ENCODE measurements at places on chromosomes 6 and 20.

DNA sequence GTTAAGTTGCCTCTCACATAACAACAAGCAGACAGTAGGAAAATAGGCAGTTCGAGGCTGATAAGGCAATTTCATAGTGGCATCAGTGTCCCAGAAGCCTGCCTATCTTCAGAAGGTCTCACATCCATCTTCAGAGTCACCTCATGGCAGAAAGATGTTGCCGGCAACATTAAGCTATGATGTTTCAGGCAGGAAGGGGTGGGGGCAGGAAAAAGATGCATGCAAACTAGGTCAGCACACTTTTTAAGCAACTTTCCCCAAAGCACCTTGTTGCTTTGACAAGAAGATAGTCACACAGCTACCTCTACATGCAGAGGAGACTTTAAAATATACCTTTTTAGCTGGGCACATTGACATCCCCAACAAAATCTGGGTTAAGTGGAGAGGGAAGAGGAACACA lies 43.2 kb upstream of the SMIM8 start:
- no peak for DNase-seq

GRCh38 chr6:129523816-129524215 lies 186.2 kb downstream of the ARHGAP18 start:
- DNase-seq, result no peak

- no peak for DNase-seq
Measured at GRCh38 chr6:126056355-126057004, 70.1 kb downstream of the TRMT11 start.

- DNase-seq, result no peak
Measured at GRCh38 chr6:52537001-52537753, 39.7 kb downstream of the TRAM2 start.

DNA sequence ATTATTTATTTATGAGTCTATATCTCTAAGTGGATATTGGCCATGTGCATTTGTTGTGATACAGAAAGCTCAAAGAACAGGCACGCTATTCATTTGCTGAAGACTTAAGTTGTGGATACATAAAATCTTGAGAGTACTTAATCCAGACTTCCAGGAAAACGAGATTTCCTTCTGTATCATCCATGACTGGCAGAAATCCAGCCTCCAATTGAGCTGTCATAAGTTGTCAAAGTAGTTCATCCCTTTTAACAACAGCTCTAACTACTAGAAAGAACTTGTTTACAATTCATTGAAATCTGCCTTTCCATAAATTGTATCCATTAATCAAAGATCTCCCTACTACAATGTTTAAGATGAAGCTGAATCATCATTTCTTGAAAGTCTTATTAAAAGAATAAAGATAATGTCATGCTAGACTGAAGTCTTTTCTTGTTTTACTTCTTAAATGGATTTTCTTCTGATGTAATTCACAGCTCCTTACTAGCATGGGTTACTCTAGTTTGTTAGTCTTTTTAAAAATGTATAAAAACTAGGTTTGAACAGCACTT lies 447.3 kb upstream of the CITED2 start:
- DNase-seq, result no peak

GRCh38 chr20:2358006-2358405 lies 22.7 kb upstream of the TGM6 start:
- no peak for DNase-seq

- DNase-seq, result peak; percentile 15
Measured at GRCh38 chr20:13546497-13547131, 92.1 kb downstream of the TASP1 start.

DNA sequence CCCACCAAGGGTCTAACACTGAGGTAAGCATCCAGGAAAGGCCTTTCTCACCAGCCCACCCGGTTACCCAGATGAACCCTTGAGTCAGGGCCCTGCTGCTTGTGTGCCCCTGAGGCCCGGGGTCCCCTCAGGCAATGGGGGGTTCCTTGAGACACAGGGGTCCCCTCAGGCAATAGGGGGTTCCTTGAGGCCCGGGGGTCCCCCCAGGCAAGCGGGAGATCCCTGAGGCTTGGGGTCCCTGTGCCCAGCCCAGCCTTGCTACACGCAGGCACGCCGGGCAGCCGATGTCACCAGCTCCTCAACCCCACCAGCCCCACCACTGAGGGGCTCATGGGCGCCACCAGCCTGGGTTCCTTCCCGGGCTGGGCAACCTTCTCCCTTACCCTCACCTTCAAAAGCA lies 247.2 kb downstream of the TTLL2 start:
- no peak for DNase-seq

GRCh38 chr6:33758815-33759216 lies 12.1 kb upstream of the IP6K3 start:
- DNase-seq, result no peak

DNA sequence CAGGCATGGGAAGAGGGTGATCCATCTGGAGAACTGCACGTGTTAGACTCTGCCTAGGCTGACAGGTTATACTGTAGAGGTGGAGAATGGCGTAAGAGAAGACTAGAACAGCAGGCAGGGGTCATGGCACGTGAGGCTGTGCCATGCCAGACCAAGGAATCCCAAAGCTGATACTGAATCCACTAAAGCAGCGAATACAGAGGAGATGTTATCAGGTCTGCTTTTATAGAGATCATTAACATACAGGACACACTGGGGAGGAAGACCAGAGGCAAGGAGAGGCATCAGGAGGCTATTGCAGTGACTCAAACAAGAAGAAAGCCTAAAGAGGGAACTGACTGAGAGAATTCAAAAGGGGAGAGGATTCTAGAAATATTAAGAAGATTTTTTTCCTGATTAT lies 12.9 kb downstream of the PHACTR1 start:
- no peak for DNase-seq

GRCh38 chr20:33401184-33401920 lies at the start of gene CDK5RAP1:
CDK5RAP1 (minus strand) TSS chr20:33401519; CDS start chr20:33397064, 4,455 bp downstream.
- peak; percentile 49 for DNase-seq

DNA sequence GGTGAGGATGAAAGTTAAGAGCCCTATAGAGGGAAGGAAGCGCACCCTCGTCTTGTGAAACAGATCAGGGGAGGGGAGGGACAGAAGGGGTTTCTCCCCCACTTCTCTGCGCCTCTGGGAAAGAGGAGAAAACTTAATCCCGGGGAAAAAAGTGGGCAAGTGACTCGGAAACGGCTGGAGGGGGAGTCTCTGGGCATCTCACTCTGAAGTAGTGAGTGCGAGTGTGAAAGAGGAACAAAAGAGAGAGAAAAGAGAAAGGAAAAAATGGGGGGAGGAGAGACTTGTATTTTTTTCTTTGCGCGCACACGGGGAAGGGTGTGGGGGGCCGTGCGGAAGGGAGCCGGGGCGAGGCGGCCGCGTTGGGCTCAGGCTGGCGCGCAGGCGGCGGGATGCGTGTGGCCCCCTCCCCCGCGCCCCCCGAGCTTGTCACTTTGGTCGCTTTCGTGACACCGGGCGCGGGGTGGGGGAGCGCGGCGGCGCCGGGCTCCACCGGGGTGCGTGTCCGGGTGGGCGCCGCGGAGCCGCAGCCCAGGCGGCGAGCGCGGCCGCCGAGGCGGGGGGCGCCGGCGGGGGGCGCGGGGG lies 454 bp downstream of the L3MBTL3 start:
- no peak for DNase-seq

GRCh38 chr6:45483501-45483900 lies 105.8 kb upstream of the SUPT3H start:
- no peak for DNase-seq

DNA sequence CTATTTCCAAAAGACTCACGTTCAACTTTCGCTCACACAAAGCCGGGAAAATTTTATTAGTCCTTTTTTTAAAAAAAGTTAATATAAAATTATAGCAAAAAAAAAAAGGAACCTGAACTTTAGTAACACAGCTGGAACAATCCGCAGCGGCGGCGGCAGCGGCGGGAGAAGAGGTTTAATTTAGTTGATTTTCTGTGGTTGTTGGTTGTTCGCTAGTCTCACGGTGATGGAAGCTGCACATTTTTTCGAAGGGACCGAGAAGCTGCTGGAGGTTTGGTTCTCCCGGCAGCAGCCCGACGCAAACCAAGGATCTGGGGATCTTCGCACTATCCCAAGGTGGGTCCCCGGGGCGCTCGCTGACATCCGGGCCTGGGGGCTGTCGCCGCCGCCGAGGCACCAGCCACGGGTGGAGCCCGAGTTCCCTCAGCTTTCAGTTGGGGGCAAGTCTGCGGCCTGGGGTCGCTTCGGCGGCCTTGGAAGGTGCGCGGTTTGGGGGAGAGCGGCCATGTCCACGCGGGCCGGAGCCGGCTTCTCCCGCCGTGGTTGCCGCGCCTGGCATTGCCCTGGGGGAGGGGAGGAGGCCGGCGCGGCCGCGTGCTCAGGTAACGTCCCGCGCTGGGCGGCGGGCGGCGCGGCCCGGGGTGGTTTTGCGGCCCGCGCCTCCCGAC lies 429 bp downstream of the AMD1 start:
- DNase-seq, result no peak

- DNase-seq, result no peak
Measured at GRCh38 chr6:160000280-160000704, 31.4 kb downstream of the IGF2R start.

- DNase-seq, result no peak
Measured at GRCh38 chr6:63677282-63677681, 41.7 kb downstream of the PHF3 start.

DNA sequence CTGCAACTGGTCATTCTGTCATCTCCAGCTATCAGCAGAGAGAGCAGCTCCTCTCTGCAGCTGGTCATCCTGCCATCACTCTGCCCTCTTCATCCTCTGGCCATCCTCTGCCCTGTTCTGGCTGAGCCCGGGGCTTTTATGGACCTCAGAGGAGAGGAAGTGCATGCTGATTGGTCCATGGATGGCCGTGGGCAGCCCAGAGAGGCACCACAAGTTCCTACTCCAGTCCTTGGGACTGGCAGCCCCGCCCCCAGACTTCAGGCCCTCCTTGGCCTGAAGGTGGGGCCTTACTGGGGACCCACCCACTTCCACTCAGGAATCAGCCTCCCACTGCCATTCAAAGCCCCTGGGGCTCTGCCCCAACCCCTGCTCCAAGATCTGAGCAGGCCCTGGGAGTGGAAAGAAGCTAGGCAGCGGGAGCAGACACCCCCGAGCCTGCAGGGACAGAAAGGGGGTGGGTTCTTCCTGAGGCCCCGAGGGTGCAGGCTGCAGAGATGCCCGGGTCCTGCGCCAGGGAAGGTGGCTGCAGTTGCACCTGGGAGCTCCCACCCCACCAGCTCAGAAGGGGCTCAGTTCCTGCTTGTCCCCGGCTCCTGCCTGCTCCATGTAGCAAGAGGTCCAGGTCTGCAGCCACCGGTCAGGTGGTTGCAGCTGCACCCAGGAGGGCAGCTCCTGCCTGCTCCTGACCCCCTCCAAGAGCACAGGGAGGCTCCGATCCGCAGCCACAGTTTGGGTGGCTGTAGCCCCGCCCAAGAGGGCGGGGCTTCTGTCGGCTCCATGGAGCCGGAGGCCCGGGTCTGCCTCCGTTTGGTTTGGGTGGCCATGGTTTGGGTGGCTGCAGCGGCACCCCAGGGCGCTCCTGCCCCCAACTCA lies 34.1 kb upstream of the HMGA1 start:
- no peak for DNase-seq

DNA sequence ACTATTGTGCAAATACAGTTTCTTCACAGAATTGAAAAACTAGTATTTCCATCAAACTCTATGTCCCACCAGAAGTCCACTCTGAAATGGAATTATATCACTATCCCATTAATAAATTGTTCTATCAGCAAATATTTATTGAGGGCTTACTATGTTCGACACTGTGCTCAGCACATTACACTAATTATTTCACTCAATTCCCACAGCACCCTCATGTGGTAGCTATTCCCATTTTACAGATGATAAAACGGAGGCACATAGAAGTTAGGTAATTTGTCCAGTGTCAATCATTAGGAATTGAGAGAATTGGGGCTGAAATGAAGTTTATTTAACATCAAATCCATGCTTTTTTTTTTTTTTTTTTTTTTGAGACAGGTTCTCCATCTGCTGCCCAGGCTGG lies 52.5 kb downstream of the MKKS start:
- DNase-seq, result no peak

DNA sequence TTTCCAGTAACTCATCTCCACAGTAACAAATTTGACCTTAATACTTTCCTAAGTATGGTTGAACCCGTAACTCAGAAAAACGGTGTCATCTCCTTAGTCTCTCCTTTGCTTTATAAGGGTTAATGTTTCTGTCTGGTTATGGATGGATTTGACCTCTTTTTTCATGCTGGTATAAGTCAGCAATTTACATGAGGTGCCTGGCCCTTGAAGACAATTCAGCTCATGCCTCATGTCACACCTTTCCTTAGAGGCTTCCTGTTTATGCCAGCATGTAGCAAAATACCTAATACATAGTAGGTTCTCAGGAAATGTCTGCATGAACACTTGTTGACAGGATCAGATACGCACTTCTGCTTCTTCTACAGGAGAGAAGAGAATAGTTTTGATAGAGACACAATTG lies 37.7 kb upstream of the C20orf144 start:
- DNase-seq, result no peak

- no peak for DNase-seq
Measured at GRCh38 chr6:21522797-21523456, 70.6 kb upstream of the SOX4 start.
